Mucosa of gallbladder (tissue), 1 donor: ENCODE measurements at places on chromosomes 7 and 10. TPM values are rescaled to one million over a fixed set of nuclear protein-coding genes. Genes with fewer than 3 reads are reported as not detected.

DNA sequence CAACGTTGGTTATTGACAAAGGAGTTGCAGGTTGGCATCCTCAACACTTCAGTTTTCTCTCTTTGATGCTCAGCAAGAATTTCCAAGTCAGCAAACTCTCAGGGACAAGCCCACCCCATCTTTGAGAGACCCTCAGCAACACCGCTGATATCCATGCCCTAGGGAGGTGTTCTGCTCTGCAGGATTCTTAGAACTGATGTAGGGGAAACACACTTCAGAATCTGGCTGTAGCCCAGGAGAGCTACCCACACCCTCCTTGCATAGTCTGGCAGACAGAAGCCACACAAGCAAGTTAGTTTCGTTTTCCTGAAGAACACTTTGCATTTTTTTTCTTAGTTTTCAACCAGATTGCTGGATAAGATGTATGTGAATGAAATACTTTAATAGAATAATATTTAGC is 822 bp downstream of the SAMD9L start:
- DNase-seq: peak; percentile 12

DNA sequence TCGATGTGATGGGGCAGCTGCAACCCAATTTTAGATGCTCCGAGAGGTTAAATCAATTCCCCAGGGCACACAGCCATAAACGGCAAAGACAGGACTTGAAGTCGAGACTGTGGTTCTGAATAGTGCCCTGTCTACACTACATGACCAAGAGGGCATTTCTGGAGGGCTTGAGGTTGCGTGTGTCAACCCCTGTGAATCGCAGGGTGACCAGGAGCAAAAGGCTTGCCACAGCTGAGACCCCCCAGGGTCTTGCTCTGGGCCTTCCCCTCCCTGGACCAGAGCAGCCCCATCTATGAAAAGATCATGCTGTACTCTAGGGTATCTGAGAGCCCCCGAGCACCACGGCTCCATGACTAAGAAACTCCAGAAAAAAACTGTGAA is 26.8 kb upstream of the RASGEF1A start:
- DNase-seq: no peak

- DNase-seq: no peak
Measured at GRCh38 chr7:21829731-21830130, 116.0 kb downstream of the CDCA7L start.

GRCh38 chr7:126222782-126223181 is 1030.0 kb downstream of the GRM8 start:
- no peak for DNase-seq

The UCN3 gene
- 0.58 TPM for total RNA-seq
